ENCODE measurements at places on chromosomes 13 and 19. TPM values are rescaled to one million over a fixed set of nuclear protein-coding genes. Genes with fewer than 3 reads are reported as not detected.

Gene BORA
- 18.5 TPM for total RNA-seq

GRCh38 chr13:113651511-113652403 is 6.2 kb downstream of the ATP4B start:
- no peak for DNase-seq

- no peak for DNase-seq
Measured at GRCh38 chr19:27894906-27895754, 1317.8 kb downstream of the UQCRFS1 start.

Gene ZNF793
- total RNA-seq = 17.7 TPM

Gene ADPRHL1
- 2.8 TPM for total RNA-seq

DNA sequence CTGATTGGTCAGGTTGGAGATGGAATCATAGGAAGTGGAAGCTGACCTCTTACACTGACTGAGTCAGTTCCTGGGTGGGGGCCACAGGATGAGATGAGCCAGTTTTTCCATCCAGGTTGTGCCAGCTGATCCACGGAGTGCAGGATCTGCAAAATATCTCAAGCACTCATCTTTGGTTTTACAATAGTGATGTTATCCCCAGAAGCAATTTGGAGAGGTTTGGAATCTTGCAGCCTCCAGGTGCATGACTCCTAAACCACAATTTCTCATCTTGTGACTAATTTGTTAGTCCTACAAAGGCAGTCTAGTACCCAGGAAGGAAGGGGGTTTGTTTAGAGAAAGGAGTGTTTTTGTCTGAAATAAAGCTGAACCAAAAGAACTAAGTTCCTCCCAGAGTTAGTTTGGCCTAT is 212.8 kb downstream of the SLITRK6 start:
- no peak for DNase-seq

DNA sequence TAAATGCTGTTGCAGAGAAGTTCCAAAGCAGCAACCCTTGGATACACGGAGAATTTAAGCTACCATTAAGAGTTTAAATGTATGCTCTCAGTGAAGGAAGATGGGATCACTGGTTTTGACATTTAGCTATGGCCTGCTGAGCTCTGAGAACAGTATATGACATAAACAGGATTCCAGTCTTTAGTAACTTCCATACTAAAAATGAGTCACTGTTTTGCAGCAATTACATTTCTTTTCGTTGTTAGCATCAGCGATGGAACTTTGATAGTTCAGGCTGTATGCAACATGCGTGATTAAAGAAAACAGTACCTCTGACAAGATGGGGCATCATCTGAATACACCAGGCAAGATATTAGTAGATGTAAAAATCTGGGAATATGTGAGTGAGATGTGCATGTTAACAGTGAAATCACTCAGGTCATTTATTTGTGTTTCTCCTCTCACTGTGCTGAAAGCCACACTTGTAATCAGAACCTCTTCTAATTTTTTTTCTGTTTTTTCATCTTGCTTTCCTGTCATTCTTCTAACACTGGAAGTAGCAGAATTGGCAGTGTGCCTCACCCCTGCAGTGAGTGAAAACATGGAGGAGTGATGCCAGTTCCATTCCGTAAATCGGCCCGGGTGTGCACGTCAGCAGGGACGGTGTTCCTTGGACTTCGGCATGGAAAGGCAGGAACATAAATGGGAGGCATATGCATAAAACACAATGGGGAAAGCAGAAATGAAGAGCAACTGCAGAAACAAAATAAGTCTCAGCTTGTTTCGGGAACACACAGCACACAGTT is 361.5 kb downstream of the OXGR1 start:
- DNase-seq = no peak

DNA sequence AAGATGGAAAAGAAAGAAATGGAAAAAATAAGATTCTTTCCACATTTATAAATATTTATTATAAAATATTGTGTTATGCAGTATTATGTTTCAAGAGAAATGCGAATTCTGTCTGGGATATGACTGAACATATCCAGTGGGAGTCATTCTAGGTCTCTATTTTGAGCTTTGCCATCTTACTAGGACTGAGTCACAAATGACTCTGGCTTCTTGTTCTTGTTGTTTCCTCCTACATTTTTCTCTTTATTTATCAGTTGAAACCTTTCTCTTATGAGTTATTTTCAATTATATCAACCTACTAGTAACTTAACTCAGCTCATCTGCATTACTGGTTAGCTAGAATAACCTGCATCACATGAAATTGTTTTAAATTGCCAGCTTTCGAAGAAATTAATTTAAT is 1247.3 kb downstream of the SLITRK1 start:
- no peak for DNase-seq

DNA sequence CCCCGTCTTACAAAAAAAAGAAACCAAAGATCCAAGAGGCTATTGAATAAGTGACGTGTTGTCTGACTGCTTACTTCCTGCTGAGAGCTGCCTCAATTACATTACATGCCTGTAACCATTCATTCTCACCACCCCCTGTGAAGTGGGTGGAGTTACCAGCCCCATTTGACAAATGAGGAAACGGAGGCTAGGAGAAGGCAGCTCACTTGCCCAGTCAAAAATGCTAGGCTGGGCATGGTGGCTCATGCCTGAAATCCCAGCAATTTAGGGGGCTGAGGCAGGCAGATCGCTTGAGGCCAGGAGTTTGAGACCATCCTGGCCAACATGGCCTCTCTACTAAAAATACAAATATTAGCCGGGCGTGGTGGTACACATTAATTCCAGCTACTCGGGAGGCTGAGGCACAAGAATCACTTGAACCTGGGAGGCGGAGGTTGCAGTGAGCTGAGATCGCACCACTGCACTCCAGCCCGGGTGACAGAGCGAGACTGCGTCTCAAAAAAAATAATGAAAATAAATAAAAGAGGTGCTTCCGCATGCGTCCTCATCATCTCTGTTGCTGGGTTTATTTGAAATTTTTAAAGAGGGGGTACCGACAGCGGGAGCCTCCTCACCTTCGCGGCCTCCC is 499 bp downstream of the LSM7 start:
- DNase-seq = no peak

GRCh38 chr19:50478901-50479715 is 2.5 kb upstream of the GARIN5A start:
- no peak for DNase-seq

GRCh38 chr19:2659856-2660432 is 42.5 kb downstream of the GNG7 start:
- no peak for DNase-seq

Measured in neural crest cell (in vitro differentiated cells).